ENCODE measurements at places on chromosomes 2 and 18.
A peak's percentile ranks its signal among the peaks of the same experiment; 100 is the strongest.

DNA sequence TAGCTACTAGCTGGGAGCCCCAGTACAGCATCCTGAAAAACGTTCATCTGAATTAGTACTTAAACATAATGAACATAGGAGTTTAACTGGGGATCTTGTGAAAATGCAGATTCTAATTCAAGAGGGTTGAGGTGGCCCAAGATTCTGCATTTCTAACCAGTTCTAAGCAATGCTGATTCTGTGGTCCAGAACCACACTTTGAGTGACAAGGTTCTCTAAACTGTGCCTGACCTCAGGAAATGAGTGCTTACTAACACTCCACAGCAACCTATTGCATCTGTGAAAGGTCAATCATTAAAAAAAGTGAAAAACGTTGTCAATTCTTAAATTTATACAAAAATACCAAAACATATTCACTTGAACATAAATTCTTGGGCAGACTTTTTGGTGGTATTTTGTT lies 157.1 kb upstream of the ZFP36L2 start:
- DNase-seq: no peak

- no peak for DNase-seq
Observed at GRCh38 chr2:233848276-233848675, 6.1 kb downstream of the HJURP start.

DNA sequence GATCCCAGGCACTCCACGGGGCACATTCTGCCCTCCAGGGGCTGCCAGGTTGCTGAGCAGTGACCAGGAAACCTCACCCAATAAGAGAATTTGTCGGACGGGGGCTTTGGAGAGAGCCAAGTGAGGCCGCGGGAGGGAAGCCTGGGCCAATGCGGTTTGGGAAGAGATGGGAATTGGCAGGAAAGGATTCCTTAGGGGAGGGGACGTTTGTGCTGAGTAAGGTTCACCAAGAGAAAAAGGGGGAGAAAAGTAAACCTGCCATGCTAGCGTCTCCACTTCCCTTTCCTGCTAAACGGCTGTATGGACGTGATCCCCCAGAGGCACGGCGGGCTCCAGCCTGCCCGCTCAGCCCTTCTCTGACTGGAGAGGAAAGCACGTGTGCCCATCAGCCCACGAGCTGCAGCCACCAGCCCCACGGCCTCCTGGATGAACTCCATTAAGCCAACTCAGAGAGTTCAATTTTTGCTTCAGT lies 194.4 kb upstream of the ID2 start:
- DNase-seq: peak; percentile 38

- DNase-seq: no peak
Observed at GRCh38 chr2:216243026-216243425, 129.3 kb downstream of the MARCHF4 start.

DNA sequence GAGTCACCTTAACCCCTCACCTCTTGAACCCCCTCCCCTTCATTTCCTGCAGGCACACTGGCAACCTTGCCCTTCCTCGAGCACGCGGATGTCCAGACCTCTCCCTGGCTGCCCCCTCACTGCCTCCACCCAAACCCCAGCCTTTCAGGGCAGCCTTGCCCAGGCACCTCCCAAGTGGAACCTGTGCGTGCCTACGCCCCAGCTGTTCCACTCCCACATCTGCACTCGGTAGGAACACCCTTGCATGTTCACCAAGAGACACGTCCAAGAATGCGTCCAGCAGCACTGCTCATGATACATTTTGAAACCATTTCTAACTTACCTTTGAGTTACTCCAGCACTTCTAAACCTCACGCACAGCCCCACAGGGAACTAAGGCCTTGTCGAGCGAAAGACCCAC lies 93.8 kb upstream of the YWHAQ start:
- no peak for DNase-seq

DNA sequence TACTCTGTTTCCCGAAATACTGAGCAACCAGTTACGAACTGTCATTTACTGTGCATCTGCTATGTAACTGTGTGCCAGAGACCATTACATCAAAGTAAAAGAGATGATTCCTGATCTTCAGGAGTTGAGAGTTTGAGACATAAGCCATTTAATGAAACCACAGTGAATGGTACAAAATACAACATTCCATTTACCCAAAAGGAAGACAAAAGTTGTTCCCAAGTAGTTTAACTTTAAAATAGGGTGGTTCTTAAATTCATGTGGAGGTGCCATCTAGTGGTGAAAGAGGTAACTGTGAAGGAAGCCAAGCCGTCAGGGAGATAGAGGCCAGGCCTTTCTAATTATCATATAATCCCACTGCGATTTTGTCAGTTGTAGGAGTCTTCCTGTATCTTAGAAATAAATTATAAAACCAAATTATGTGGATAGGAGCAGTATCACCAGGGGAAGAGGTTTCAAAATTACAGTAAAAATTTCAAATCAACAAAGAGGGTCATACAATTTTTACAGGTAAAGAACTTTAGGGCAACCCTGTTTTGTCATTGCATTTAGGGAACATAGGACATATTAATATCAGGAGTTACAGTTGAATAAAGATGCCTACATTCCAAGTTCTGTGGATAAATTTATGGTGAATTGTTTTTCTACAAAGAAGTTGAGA lies 67.7 kb downstream of the EPAS1 start:
- peak; percentile 66 for DNase-seq

- no peak for DNase-seq
Observed at GRCh38 chr2:16055848-16056580, 115.7 kb downstream of the MYCN start.

DNA sequence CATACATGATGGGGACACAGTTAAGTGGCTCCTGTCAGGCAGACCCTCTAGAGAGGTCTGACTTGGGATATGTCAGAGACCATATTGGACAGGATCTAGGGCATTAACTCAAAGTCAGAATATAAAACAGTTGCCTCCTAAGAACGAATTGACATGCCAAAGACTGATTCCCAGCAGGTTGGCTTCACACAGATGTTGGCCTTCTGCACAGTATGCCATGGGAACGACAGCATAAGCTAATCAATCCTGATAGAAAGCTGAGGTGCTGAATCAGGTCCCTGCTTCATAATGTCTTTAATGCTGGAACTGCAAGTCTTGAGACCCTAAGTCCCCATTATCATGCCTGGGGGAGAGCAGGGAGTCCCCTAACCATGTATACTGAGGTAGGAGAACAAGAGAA lies 165.1 kb downstream of the SRBD1 start:
- DNase-seq: no peak

- no peak for DNase-seq
Observed at GRCh38 chr2:96540136-96540535, 3.6 kb downstream of the ARID5A start.

- DNase-seq: no peak
Observed at GRCh38 chr2:2507417-2507997, 176.4 kb upstream of the MYT1L start.

DNA sequence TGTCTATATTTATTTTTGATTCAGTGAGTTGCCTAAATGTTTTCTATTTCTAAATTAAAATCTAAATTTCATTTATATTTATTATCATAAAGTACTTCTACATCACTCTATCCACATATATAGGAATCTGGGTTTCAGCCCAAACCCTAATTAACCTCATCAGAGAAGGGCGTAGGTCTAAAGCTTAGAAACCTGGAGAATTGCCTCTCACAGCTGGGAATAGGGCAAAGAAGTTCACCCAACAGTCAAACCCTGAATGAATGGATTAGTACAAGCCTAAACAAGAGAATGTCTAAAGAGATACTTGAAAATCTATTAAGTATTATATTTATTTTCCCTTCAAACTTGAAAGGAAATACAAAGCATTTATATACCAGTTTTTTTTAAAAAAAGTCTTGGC lies 26.2 kb downstream of the TFPI start:
- DNase-seq: no peak

GRCh38 chr2:169790581-169790980 lies 8.1 kb upstream of the SSB start:
- no peak for DNase-seq

Data from muscle of leg (tissue), 16 donors.